ENCODE measurements at places on chromosomes 1 and 21.

DNA sequence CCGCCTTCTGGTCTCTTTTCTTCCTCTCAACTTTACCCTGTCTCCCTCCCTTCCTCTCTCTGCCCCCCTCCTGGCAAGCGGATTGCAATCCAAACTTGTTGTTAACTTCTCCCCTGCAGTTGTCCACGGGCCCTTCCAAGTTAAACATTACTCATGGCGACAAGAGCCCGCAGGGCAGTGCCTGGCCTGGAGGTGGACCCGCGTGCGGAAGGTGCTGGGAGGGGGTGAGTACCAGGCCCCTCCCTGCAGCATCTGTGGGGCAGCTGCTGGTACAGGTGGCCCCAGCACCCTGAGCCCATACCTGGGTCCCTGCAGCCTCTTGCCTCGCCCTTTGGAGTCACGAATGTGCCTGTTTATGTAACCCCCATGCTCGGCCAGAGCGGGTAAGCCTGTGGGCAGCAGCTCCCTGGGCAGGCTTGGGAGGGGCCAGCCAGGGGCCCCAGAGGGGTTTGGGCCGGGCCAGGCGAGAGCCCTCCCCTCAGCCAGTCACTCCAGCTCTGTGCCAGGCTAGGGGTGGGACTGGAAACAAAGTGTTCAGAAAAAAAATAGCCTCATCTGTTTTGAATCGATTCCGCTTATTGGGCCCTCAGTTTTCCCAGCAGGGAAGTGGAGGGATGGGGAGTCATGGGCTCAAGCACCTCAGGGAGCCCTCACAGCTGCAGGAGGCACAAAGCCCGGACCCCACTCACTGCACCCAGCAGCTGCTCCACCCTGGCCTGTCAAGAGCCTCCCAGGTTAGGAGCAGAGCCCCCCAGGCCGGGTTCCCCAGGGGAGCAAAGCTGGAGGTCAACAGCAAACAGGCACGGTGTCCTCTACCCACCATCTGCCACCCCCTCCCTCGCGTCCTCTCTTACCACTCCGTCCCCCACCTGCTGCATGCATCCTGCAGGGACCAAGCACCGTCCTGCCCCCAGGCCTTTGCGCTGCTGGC is 14.0 kb upstream of the FAAP20 start:
- DNase-seq: no peak

DNA sequence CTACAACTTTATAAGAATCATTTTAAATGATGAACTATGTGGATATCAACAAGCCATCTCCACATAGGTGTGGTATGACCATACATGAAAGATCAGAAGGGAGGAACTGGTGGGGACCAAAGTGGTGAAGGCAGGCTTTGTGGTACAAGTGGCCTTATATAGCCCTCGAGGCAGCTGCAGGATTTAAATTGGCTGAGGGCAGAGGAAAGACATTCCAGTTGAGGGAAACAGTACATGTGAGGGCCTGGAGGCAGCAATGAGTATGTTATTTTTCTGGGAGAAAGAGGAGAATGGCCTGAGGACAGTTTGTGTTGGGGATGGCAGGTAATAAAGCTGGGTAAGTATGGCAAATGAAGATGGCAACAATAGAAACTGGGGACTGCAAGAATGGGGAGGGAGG is 17.1 kb downstream of the OSCP1 start:
- DNase-seq: no peak

- no peak for DNase-seq
These were observed 465.2 kb downstream of the NCAM2 start for GRCh38 chr21:21463456-21463855.

GRCh38 chr1:234987415-234988154 is 141.1 kb downstream of the TOMM20 start:
- DNase-seq: no peak

DNA sequence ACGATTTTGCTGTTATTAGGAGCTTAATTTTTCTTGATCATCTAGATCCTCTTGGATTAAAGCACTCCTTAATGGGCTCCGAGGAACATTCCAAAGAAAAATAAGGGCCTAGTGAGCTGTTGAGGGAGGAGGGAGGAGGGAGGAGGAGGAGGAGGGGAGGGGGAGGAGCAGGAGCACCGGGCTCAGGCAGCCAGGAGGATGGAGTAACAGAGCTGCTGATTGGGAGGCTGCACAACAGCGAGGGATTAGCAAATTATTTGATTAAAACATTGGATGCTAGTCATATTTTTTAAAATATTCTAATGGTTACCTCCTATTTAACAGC is 302.1 kb upstream of the RRP15 start:
- no peak for DNase-seq

GRCh38 chr1:46399307-46399706 is 5.2 kb downstream of the FAAH start:
- DNase-seq: no peak

Measured in posterior cingulate gyrus (tissue), 11 donors.